Right ventricle myocardium inferior (tissue), 1 donor: ENCODE measurements at places on chromosomes 16 and 17.

- no peak for DNase-seq
Measured at GRCh38 chr17:63525190-63525946, 2.2 kb downstream of the KCNH6 start.

DNA sequence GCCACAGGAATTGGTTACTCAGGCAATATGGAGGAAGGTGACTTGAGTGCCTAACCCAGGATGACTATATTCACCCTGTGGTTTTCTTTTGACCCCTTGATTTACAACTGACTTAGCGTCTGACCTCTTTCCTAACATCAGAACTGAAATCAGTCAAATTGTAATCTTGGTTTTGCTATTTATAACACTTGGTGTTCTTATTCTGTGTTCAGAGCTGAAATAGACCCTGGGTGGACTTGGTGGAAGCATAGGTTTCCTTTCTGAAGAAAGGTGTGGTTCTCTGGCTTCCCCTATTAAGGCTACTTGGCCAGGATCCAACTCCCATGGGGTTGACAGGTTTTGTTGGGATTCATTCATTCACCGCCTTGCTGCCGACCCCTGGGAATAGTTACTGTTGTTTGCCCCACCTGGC, 80.8 kb downstream of the CLEC16A start:
- no peak for DNase-seq

DNA sequence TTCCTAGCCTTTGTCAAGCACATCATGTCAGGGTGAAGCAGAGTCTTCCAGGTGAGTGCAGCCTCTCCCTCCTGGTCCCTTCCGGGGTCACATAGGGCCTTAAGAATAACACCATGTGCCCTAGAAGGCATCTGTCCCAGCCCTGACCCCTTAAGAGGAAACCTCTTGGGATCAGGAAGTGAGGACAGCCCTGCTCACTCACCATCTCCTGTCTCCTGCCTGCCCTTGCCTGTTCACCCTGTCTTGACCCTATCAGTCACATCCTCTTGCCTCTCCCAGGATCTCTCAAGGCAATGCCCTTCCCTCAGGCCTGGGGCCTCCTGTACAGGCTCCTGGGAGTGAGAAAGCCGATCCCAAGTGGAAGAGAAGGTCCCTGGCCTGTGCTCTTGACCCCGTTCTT, 13.9 kb downstream of the MYL4 start:
- no peak for DNase-seq

GRCh38 chr17:76791053-76791980, 53.4 kb downstream of the MFSD11 start:
- no peak for DNase-seq

- DNase-seq: no peak
Measured at GRCh38 chr16:19393226-19394111, 24.2 kb upstream of the TMC5 start.

- no peak for DNase-seq
Measured at GRCh38 chr17:34246881-34247280, 8.2 kb upstream of the CCL2 start.

- no peak for DNase-seq
Measured at GRCh38 chr16:11050944-11051343, 106.6 kb downstream of the CLEC16A start.

- DNase-seq: no peak
Measured at GRCh38 chr17:53749178-53749577, 73.5 kb upstream of the KIF2B start.

DNA sequence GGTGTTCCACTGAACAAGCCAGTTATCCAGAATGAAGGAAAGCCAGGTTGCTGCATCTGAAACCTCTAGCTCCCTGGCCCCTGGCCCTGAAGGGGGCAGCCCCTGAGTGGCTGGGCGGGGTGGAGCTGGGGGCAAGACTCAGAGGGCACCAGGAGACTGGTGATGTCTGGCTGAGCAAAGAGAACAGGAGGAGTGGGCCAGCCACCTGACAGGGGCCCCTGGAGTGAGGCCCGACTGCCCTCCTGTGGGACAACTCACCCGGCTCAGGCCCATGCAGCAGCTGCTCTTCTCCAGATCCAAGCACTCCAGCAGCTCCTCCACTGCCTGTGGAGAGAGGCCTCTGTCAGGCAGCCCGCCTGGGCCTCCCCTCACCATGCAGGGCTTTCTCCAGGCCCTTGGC, 60.4 kb downstream of the PIPOX start:
- no peak for DNase-seq

- no peak for DNase-seq
Measured at GRCh38 chr16:27251541-27252205, 16.9 kb downstream of the NSMCE1 start.

GRCh38 chr16:57358086-57358420, 530 bp upstream of the CCL22 start:
- no peak for DNase-seq

DNA sequence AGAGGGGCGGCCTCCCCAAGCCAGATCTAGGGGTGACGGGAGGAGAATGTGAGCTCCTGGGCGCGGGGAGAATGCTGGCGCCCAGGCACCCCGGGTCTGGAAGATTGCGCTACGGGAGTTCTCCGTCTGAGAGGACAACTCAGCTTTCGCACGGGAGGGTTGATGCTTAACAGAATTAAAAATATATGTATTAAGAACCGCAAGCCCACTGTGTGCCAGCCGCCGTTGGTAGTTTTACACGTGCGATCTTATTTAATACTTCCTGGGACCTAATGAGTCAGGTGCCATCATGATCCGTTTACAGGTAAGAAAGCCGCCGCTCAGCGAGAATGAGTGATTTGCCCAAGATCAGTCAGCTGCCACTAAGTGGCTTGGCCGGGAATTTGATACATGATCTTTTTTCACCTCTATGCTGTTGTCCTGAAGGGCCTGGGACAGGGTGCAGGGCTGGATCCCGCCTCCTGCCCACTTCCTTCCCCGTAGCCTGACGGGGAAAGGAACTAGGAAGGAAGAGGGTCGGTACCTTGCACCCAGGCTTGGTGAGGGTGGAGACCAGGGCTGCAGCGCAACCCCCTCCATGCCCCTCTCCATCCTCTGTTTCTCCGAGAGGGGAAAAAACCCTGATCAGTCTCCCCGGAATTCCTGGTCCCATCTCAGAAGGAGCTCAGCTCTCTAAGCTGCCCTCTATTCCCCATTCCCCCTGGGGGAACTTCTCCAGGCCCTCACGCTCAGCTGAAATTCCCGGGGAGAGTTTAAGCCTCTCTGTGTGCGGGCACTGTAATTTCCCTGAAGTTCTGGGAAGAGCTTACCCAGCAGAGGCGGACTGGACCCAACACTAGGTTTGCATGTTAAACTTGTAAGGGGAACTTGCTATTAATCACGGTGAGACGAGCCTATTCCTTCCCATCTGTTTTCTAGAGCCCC, 983 bp downstream of the VAT1L start:
- DNase-seq: no peak

DNA sequence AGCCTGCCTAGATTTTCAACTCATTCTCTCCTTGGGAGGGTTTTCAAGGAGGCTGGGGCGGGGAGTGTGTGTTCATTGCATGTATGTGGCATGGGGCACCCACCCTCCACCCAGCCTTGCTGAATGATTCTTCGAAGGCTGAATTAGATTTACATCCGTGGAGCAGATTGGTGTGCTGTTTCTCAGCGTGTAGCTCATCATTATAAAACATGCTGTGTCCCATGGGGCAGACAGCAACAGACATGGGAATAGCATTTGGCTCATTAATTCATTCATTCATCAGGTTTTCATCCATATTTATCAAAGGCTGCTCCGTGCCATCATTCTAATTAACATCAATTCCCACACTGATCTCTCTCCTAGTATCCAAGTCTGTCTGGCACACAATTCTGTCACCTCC, 10.6 kb upstream of the CD300A start:
- DNase-seq: peak; percentile 23

DNA sequence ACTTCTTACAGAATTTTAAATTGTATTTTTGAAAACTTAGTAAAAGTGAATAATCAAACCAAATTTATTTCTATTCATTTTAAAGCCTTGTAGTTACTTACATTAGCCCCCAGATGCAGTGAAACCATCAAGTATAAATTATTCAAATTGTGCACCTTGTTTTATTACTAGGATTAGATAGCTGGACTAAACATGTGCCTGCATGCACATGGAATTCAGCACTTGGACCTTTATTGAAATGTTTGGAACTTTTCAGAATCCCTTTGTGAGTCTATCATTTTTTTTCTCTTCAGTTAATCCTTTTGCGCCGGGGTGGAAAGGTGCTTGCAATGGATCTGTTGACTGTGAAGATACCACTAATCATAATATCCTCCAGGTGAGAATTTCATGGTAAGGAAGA, 4.7 kb downstream of the ZPBP2 start:
- no peak for DNase-seq

DNA sequence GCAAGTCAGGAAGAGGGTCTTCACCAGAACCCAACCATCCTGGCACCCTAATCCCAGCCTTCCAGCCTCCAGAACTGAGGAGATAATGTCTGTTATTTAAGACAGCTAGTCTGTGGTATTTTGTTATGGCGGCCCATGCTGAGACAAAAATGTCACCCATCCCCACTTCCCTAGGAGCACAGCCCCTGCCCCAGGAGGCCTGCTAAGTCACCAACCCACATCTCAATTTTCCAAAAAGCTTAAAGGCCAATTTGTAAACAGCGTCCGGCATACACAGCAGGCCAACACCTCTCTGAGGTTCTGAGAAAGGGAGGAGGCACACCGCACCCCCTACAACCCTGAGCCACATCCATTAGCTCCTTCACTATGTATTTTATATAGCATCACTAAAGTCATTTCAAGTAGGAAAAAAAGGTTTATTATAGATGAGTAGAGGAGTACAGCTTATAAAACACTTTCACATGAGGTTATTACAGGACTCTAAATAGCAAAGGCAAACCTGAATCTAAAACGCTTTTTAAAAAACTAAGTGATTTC, 6.9 kb downstream of the TMEM170A start:
- DNase-seq: no peak

- DNase-seq: no peak
Measured at GRCh38 chr16:10037751-10038150, 144.5 kb downstream of the GRIN2A start.

GRCh38 chr17:18161207-18162145, 22.2 kb upstream of the ALKBH5 start:
- DNase-seq: no peak

GRCh38 chr17:70060415-70060814, 14.6 kb upstream of the KCNJ16 start:
- DNase-seq: no peak

DNA sequence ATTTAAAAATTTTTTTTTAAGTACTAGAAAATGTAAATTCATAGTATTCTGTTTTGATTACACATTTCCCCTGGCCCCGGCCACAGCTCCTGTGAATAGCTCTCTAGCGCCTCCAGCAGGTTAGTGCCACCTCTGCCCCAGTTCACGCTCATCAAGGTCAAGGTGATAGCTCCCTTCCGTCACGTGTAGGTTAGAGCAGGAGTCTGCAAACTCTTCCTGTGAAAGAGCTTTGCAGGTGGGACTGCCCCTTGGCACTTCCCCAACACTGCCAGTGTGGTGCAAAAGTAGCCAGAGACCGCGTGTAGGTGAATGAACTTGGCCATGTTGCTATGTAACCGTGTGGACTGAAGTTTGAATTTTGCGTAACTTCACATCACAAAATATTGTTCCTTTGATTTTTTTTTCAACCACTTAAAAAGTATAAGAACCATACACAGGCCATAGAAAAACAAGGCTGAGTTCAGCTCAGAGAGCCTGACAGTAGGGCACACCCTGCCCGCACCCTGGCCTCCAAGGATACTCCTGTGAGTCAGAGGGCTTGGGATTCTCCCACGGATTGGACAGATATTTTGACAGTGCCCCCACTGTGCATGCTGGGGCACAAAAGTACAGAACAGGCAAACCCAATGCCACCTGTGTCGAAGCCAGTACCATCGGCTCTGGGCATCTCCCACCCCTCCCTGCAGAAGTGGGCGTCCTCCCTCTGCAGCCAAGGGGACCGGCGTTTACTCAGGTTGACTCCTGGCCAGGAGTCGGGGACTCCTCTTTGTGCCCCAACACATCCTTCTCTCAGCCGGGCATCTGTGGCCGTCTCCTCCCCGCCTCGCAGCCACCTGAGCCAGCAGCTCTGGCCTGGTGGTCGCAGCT, 92.0 kb upstream of the CHMP6 start:
- peak; percentile 20 for DNase-seq

- DNase-seq: no peak
Measured at GRCh38 chr17:36104701-36105181, 1.1 kb downstream of the CCL4 start.

GRCh38 chr16:65274566-65274965, 152.7 kb upstream of the CDH11 start:
- DNase-seq: no peak

DNA sequence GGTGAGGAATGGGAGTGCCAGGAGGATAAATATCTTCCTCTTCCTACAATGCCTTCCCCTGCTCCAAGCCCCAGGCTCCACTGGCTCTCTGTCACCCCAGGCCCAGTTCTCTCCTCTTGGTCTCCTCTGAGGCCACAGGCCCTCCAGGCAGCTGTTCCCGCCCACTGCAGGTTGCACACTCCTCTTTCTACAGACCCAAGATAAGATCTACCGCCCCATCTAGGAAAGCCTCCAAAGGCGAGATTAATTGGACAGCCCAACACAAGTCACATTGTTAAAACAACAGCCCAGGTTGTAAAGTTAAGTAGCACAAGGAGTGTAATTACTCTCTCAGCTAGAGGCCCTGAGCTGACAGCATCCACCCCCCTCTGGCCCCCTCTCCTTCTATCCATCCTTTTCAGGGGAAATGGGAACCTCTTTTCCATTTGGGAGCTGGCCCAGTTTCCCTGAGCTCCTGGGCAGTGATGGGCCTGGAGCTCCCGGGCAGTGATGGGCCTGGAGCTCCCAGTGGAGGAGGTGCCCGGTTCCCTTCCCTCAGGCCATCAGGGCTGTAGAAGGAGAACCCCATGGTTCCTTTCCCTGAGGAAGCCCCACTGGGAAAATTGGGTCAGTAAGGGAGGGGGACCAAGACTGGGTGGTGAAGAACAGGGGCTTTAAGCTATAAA, 7.3 kb downstream of the DLX4 start:
- peak; percentile 15 for DNase-seq

GRCh38 chr16:1291576-1291974, 17.9 kb upstream of the UBE2I start:
- DNase-seq: no peak

DNA sequence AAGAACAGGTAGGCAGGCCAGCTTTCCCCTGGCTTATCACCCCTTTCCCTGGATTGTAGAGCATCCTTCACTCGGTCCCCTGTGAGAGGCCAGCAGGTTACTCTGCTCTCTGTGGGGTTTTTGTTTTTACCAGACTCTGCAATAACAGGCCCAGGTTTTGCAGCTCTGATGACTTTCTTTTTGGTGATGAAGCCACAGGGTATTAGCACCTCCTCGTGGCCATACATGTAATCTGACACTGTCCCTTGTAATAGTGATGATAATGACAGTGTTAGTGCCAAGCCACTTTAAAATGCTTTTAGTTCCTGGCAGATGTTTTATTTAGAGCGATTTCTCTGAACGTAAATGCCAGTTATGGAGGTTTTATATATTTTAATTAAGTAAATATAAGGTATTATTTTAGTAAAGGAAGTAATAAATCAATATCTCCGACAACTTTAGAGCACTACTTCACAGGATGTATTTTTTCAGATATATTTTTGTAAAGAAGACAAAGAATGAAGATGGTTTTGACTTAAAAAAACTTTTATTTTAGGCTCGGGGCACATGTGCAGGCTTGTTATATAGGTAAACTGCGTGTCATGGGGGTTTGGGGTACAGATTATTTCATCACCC, 38.0 kb upstream of the CPHXL start:
- no peak for DNase-seq
